SK-N-MC (cell line): ENCODE measurements at places on chromosomes 2 and 18.

GRCh38 chr2:218882461-218882816 is 1.8 kb downstream of the WNT10A start:
- no peak for DNase-seq

GRCh38 chr2:172323256-172323655 is 104.1 kb upstream of the ITGA6 start:
- no peak for DNase-seq

DNA sequence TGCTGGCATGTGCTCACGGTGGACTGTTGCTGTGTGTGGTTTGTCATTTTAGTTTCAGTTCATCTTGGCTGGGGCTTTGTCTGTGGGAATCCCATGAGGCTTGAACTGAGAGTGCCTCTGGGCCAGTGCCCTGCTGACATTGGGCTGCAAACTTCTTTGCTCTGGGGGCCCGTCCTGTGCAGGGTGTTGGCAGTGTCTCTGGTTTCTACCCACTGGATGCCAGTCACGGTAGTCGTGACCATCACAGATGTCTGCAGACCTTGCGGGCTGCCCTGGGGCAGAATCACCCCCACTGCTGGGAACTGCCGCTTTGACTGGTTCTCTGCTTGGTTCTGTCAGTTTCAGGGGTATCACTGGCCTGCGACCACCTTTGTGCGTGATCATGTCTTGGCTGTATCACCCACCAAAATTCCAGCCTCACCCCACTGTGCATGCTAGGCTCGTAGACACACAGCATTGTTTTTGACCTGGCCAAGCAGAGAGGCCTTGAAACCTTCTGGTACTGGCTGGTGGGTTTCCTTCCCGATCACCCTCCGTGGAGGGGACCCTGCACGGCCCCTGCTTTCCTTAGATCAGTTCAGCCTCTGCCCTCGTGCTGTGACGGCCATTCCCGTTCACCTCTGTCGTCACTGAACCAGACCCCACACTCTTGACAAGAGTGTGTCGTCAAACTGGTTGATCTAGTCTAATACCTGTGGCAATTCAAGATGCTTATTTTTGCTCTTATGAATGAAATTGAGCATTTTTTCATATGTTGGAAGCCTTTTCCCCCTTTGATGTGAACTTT is 57.6 kb downstream of the KCNG2 start:
- DNase-seq: no peak

DNA sequence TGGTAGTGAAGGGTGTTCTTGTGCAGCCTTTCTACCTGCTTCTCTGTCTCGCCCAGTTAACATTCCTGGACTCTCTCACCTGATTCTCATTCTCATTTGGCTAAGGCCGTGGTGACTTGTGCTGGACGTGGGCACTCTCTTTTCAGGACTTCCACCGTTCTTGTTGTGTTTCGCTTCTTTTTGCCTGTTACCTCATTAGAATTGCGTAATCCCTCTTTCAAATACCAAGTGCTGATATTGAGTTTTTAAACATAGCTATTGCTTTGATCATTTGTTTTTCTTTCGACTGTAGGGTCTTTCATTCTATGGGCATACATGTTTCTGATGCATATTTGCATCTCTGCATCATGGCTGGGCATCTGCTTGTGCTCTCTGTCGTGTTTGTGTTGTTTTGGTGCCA is 287.0 kb downstream of the ALPK2 start:
- DNase-seq: no peak

GRCh38 chr2:126658319-126658904 is 2.5 kb downstream of the GYPC start:
- no peak for DNase-seq

GRCh38 chr2:172864182-172864581 is 128.5 kb downstream of the RAPGEF4 start:
- no peak for DNase-seq

GRCh38 chr2:176025932-176026331 is 23.9 kb upstream of the LNPK start:
- DNase-seq: no peak
